Stomach (tissue), 19 donors: ENCODE measurements at places on chromosomes 6 and 20.

- DNase-seq: no peak
Measured at GRCh38 chr6:18395856-18396197, 8.7 kb downstream of the RNF144B start.

- DNase-seq: peak; percentile 47
Measured at GRCh38 chr6:128630213-128630612, 109.8 kb upstream of the PTPRK start.

- no peak for DNase-seq
Measured at GRCh38 chr20:44542890-44543289, 21.0 kb upstream of the SERINC3 start.

GRCh38 chr20:14801591-14802325 is 464.3 kb upstream of the FLRT3 start:
- no peak for DNase-seq

GRCh38 chr6:135633573-135633972 is 136.0 kb upstream of the AHI1 start:
- DNase-seq: no peak
